ENCODE measurements at places on chromosomes 1 and 21.

DNA sequence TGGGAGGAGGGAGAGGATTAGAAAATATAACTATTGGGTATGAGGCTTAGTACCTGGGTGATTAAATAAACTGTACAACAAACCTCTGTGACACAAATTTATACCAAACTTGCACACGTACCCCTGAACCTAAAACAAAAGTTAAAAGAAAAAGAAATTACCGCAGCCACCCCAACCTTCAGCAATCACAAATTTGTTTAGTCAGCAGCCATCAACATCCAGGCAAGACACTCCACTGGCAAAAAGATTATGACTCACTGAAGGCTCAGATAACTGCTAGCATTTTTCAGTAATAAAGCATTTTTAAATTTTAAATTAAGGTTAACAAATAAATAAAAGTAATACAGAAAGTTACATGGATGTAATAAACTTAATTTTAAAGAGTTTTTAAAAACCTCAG is 14.4 kb upstream of the DEPDC1 start:
- no peak for DNase-seq

DNA sequence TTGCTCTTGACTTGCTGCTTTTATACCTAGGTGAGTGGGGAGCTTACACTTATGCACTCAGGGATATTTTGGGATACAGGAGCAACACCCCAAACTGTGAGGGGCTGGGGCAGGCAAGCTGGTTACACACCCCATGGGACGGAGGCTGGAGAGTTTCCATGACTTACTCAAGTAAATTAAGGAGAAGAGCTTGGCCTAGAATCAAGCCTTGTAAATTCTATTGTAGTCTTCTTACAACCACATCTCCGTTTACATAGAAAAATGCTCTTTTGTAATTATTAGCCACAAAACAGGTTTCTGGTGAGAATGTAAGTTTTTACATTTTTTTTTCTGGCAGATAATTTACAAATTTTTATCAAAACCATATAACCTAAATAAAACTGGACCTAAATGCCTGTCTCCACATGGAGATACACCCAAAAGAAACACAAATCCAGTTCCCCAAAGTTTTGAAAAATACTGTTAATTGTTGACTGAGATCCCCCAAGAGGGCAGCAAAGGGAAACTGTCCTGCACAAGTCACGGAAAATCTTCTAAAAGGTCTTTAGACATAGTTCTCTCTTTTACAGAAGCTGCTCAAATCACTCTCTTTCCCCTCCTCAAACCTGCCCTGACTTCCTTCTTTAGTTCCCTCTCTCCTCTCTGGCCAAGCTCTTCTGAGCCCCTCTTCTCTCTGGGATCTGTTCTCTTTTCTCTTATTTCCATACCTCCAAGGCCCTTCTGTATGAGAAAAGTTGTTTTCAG is 134.0 kb downstream of the HIVEP3 start:
- no peak for DNase-seq

DNA sequence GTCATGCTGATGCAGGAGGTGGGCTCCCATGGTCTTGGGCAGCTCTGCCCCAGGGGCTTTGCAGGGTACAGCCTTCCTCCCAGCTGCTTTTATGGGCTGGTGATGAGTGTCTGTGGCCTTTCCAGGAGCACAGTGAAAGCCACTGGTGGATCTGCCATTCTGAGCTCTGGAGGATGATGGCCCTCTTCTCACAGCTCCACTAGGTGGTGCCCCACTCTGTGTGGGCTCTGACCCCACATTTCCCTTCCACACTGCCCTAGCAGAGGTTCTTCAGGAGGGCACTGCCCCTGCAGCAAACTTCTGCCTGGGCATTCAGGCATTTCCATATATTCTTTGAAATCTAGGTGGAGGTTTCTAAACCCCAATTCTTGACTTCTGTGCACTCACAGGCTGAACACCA is 1188.6 kb downstream of the MRPL39 start:
- no peak for DNase-seq

DNA sequence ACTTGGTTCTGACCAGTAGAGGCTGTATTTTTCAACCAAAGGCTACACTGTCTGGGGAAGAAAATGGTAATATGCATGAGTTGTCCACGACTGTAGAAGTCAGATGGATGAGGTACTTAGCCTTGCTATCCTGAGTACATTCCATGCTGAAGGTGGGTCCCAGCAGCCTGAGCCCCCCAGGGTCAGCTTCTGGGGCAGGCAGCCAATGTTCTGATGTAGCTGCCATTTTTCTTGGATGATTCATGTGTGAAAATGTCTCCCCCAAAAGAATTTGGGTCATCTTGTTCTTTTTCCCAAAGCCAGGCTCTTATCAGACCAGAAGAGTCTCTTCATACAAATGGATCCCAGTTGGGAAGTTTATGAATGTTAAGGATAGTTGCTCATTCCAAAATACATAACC is 172.2 kb upstream of the UBE2U start:
- no peak for DNase-seq

DNA sequence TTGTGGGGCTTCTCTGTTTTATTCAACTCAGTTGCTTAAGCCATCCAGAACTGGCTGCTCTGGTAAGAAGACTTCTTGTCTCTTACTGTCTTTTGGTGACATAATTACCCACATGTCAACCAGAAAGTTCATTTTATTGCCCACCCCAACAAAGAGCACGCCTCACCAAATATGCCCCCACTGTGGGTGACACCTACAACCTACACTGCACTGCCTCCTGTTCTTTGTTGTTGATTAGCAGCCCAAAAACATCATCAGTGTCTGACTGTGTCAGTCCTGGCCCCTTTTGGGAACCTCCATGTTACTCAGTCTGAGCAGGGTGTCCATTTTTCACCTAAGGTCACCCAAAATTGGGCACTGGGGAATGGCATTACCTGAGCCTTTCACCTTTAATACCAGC is 49.3 kb downstream of the ZNF678 start:
- no peak for DNase-seq

DNA sequence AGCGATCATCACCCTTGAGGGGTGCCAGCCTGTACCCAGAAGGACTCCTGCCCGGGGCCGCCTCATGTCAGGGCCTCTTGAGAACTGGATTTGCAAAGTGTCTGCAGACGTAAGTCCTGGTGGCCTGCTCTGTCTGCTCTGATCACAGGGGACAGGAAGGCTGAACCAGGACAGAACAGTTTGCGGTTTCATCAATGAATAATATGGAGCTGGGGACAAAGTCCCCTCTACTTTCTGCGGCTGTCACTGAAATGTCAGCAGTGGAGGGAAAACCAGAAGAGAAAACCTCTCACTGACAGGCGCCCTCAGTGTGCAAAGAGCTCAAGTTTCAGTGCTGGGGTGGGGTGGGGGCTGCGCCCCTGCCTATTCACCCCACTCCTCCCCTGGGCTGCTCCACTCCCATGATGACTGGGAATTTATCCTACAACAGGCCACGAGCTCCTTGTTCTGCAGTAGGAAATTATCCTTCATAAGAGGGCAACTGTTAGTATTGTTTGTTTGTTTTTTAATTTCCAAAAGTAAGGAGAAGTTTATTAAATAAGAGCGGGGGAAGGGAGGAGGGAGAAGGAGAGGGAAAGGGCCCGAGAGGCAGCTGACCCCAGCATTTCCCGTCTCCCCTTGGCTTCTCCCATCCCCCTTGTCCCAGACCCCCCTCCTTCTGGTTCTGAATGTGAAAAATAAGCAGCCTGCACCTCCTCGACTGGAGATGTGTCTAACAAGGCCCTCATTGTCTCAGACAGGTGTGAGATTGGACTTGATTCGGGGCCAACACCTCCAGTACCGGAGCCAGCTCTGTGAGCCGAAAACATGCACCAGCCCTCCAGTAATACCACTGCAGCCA is 149.2 kb downstream of the CLIC6 start:
- DNase-seq: no peak

All from bronchial epithelial cell (primary cell).